ENCODE measurements at places on chromosomes 11 and 22.

DNA sequence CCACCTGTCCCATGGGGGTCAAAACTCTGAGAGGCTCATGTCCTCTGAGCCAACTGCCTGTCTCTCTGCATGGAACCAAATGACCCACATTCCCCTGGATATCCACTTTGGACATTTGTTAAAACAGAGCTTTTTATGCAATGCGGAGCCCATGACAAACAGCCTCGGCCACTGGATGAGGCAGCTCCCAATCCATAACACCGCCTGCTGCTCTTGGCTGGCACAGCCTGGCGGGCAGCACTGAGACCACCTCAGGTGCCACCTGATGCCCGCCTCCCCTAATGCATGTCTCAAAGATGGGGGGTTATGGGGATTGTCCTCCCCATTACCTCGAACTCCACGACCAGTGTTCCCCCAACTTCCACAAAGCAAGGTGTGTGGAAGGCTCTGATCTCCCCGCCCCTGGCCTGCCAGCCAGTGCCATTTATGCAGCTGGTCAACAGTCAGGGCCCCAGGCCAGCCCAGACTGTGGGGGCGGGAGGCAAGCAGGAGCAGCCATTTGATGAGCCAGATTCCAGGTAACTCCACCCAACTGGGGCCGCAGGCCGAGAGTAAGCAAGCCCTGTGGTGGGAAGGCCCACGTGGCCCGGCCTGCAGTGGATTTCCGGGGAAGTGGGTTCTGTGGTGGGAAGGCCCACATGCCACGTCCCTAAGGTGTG is 84.2 kb downstream of the PHF21B start:
- DNase-seq, result no peak

GRCh38 chr11:20864628-20865027 is 195.2 kb downstream of the NELL1 start:
- no peak for DNase-seq

DNA sequence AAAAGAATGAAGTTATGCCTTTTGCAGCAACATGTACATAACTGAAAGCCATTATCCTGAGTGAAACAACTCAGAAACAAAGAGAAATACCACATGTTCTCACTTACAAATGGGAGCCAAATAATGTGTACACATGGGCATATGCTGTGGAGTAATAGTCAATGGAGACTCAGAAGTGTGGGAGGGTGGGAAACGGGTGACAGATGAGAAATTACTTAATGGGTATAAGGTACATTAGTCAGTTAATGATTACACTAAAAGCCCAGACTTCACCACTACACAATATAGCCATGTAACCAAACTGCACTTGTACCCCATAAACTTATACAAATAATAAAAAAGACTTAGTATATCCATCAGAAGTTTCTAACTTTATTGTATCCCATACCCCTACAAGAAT is 674.1 kb upstream of the ARHGAP42 start:
- no peak for DNase-seq

DNA sequence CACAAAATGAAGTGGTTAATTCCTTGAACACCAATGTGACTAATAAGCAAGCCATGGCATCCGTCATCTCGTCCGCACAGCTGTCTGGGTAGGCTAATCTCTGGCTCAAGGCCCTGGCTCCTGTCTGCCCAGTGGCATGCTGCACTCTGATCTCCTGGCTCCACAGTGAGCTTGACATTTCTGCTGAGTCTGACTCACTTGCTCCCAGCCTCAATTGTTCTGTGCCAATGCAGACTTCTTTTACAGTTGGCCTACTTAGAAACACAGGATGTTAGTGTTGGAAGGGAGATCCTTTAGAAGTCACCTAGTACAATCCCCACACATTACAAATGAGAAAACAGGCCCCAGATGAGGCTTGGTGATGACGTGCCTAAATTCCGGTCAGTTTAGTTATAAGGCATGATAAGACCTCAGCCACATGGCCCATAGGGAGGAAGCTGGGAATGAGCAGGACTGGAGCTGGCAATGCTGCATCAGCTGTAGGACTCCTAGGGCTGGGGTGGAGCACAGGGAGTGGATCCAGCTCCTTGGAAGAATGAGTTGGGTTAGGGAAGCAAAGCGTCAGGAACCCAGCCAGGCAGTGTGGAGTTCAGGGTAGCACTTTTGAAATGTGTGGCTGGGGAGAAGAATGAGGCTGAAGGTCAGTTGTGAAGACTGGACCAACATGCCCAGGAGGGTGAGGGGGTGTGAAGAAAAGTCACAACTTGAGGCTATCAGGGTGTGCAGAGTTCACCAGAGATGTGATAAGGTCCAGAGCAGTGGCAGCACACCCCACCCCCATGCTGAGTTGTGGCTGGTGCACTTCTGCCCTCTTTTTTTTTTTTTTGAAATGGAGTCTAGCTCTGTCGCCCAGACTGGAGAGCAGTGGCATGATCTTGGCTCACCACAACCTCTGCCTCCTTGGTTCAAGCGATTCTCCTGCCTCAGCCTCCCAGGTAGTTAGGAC is 70.2 kb upstream of the EED start:
- DNase-seq, result peak; percentile 62

DNA sequence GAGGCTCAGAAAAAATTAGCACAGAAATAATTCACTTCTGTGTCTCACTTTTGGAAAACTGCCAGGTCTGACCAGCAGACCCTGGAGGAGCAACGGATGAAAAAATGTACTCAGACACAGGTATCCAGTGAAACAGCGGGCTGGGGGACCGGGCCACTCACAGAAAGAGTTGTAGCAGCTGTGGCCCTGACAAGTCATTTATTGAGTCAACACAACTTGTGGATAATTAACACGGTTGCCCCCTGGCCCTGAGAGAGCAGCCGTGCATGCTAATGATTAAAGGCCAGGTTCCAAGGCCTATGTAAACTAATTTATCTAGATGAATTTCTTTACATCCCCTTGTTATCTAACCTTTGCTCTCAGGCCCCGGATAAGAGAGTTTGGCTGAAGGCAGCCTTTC is 131.3 kb downstream of the AASDHPPT start:
- no peak for DNase-seq

- no peak for DNase-seq
Observed at GRCh38 chr11:103618528-103618927, 417.9 kb upstream of the DDI1 start.

DNA sequence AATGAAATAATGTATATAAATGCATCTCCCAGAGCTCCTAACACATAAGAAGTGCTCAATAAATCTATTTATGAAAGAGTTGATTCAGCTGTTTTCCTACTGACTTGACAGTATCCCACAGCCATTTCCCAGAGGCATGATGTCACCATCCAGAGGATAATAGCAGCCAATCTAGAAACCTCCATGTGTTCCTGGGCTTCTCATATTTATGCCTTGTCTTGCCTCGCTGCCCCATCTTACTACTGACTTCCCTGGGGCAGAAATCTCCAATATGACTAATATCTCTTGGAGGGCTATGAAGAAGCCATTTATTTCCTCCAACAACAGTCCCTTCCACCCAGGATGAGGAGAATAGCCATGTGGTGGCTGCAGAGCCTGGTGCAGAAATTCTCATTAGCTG is 115.4 kb upstream of the NAV2 start:
- no peak for DNase-seq

- DNase-seq, result no peak
Observed at GRCh38 chr11:119423509-119424254, 710 bp upstream of the THY1 start.

GRCh38 chr11:104876861-104877431 is 21.3 kb downstream of the CASP12 start:
- no peak for DNase-seq

- no peak for DNase-seq
Observed at GRCh38 chr11:12617632-12618031, 56.6 kb upstream of the TEAD1 start.

GRCh38 chr11:128213461-128213860 is 373.9 kb downstream of the ETS1 start:
- no peak for DNase-seq

GRCh38 chr11:122439866-122440810 is 215.4 kb upstream of the UBASH3B start:
- no peak for DNase-seq

GRCh38 chr11:96134602-96135001 is 208.4 kb downstream of the MAML2 start:
- DNase-seq, result no peak
